ENCODE measurements at places on chromosomes 5 and 9.
A peak's percentile ranks its signal among the peaks of the same experiment; 100 is the strongest.

DNA sequence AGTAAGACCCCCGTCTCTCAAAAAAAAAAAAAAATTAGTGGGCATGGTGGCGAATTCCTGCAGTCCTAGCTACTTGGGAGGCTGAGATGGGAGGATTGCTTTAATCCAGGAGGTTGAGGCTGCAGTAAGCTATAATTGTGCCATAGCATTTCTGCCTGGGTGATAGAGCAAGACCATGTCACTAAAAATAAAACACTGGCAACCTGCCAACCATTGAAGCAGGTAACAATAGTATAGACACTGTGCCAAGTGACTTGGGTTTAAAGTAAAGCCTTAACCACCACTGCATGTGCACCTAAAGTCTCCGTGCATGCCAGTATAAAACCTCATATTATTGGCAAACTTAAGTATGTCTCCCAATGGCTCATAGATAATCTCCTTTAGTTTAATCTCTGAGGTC lies 3.4 kb upstream of the APBA1 start:
- no peak for DNase-seq

- peak; percentile 41 for DNase-seq
Measured at GRCh38 chr5:158658446-158659230, 441.1 kb downstream of the EBF1 start.

DNA sequence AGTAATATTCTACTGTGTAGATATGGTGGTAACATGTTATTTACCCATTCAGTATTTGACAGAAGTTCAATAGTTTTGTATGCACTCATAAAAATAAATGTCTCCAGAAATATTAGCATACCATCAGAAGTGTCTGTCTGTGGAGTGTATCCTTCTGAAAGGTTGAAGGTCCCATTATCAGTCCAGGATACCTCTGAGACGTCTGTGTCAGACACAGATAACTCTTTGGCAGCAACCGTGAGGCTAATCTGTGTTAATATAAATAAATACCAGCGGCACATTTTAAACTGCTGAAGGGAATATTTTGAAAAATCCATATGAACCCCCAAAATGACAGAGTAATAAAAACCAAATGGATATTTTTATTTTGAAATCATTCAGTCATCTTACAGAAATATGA lies 11.9 kb upstream of the ZNF622 start:
- no peak for DNase-seq

DNA sequence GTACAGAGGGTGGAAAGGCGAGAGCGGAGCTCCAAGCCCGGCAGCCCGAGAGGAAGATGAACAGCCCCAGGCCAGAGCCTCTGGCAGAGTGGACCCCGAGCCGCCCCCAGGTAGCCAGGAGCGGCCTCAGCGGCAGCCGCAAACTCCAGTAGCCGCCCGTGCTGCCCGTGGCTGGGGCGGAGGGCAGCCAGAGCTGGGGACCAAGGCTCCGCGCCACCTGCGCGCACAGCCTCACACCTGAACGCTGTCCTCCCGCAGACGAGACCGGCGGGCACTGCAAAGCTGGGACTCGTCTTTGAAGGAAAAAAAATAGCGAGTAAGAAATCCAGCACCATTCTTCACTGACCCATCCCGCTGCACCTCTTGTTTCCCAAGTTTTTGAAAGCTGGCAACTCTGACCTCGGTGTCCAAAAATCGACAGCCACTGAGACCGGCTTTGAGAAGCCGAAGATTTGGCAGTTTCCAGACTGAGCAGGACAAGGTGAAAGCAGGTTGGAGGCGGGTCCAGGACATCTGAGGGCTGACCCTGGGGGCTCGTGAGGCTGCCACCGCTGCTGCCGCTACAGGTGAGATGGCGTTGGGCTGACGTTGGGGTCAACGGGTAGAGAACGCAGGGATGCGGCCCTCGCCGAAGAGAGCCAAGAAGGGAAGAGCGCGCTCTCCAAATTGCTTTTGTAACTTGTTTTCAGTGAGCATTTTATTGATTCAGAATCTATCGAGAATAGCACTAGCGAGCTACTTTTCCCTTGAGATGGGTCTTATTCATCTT lies at the start of gene PTGER4:
Gene PTGER4, plus strand, starts transcription at position 3 of the 769 bp plus-strand sequence. CDS start 1,079 bp downstream, outside the sequence.
- peak; percentile 44 for DNase-seq

GRCh38 chr9:129607027-129607387 lies 13.9 kb downstream of the C9orf50 start:
- DNase-seq: no peak

DNA sequence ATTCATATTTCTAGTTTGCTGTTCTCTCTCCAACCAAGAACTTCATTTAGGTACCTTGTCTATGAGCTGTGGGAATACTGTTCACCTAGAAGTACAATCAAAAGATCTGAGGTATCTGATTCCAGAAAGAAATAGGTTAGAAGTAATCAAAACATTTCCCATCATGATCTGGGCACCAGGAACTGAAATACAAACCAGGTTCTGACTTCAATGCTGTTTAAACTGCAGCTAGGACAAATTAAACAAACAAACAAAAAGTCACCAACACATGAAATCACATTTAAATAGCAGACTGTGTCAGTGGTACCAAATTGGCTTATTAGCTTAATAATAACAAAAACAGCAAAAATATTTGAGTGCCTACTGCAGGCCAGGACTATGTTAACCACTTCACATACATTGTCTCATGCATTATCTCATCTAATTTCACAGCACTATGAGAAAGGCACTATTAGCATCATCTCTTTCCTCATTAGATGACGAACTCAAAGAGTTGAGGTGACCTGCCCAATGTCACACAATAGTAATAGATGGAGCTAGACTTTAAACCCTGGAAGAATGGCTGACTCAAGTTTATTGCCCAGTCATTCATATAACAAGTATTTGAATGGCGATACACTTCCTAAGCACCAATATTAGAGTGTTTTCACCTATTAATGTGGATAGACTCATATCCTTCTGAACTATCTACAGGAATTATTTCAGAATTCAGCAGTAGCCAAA lies 14.5 kb downstream of the PLPP1 start:
- no peak for DNase-seq

DNA sequence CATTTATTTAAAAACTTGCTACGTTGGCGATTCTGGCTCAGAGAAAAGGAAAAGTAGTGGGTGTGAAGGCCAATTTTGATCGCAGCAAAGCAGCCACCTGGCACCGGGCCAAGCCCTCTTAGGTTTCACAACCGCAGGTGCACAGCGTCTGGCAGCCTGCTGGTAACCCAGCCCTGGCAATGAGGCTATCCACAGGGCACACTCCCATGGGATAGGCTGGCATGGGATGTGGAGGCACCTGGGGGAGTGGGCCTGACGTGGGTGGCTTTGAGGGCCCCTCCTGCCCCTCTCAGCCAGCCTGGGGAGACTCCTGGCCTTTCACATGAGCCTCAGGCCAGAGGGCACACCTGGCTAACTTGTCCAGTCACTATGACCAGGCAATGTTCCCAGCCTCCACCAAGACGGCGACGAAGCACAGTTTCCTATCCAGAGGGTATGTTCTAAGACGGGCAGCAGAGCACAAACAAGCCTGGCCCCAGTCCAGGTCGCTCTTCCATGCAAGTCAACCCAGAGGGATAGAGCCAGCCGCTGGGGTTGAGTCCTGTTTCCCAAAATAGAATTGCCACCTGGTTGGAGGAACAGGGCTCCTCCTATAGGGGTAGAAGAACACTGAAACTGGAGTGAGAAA lies 19.0 kb downstream of the CMBL start:
- DNase-seq: no peak

DNA sequence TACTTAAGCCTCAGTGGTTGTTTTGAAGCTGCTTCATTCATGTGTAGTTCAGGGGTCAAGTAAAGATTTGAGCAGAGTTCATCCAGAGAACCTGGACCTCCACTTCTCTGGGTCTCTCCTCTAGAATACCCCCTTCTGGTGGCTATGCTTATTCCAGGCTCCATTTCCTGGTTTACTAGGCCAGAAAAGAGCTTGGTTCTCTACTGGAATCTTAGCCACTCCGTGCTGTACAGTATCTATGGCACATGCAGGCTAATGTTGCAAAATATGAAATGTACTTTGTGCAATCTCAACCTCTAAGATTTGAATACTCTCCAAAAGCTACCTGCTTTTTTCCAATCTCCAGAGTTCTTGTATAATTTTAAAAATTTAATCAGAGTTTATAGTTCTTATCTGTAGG lies 17.4 kb upstream of the ZCCHC9 start:
- no peak for DNase-seq

GRCh38 chr5:160458806-160459800 lies 37.4 kb downstream of the PTTG1 start:
- no peak for DNase-seq

DNA sequence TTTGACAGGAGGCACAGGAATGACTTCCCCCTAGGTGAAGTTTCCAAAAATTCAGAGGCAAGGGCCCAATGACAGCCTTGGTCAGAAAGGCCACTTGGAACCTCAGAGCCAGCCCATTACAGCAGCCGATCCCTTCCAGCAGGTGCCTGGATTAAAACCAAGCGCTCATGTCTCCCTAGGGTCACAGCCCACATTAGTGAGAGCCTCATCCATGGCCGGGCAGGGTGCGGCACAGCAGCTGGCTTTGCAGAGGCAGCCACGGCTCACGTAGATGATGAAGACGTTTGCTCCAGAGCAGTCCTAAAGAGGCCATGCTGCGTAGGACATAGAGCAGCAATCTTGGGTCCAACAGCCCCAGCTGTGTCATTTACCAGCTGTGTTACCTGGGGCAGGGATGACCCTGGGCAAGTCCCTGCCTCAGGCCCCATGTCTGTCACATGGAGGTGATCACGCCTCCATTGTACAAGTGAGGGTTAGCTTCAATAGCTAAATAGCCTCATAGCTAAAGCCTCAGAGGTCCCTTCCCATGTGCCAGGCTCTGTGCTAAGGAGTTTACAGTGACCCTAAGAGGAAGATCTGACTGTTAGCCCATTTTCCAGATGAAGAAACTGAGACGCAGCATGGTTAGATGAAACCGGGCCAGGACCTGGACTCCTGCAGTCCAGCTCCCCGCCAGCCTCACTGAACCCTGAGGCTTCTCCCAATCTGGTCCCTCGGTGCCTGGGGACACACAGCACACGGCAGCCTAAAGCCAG lies 39.2 kb downstream of the NEK6 start:
- DNase-seq: no peak

DNA sequence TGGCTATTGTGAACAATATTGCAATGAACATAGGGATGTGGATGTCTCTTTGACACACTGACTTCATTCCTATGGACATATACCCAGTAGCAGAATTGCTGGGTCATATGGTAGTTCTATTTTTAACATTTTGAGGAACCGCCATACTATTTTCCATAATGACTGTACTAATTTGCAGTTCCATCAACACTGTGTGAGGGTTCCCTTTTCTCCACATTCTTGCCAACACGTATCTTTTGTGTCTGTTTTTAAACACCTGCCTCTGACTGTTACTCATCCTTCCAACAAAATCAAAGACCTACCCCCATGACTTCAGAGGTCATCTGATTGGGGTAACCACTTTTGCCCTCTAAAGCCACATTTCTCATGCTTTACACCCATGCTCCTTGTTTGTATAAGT lies 133.5 kb downstream of the MED27 start:
- DNase-seq: no peak

- peak; percentile 13 for DNase-seq
Measured at GRCh38 chr5:493119-493701, 31.0 kb downstream of the SLC9A3 start.

DNA sequence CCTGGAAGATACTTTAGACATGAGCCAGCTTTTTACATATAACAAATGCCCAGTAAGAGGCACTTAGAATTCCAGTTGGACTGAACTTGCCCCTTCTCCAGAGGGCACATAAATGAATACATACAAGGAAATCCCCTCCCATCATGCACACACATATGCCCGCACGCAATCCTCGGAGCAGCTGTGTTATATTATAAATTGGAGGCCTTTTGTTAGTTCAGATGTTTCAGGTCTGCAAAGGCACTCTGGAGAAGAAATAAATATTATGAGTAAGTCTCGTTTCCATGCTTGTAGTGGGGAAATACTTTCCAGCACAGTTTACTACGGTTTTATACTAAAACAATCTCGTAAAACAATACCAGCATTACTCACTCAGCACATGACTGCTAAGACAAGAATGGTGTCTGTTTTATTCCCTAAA lies 17.6 kb upstream of the MUSK start:
- peak; percentile 97 for DNase-seq

GRCh38 chr5:97047076-97047475 lies 95.3 kb downstream of the LIX1 start:
- DNase-seq: no peak

DNA sequence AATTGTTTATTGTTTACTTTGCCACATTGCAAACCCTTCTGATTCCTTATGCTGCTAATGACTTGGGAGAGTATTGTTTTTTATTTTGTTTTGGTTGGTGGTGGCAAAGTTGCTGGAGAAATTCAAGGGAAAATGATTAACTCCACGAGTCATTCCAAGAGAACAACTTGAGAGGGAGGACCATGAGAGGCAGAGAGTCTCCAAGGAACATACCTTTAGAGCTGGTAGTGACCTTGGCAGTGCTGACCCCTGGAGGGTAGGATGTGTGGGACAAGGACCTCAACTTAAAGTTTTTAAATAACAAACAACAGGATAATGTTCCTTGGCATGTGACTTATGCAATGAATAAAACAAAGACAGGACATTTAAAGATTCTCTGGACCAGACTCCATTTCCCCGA lies 139.7 kb downstream of the LRRC70 start:
- no peak for DNase-seq

DNA sequence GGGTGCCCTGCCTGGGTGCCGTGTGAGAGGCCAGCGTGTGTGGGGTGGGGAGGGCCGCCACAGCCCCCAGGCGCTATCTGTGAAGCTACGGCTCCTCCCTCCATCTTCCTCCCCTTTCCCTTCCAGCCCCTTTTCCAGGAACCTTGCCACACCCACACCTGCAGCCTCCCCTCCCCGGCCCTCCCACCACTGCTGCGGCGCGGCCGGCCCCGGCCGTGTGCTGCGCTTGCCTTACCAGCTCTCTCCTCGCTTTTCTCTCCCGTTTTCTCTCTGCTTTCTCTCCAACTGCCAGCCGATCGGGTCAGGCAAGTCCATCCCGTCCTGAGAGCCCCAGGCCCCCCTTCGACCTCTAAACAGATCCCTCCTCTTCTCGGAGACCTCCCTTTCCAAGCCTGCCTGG lies 21.4 kb downstream of the GOLGA2 start:
- no peak for DNase-seq

DNA sequence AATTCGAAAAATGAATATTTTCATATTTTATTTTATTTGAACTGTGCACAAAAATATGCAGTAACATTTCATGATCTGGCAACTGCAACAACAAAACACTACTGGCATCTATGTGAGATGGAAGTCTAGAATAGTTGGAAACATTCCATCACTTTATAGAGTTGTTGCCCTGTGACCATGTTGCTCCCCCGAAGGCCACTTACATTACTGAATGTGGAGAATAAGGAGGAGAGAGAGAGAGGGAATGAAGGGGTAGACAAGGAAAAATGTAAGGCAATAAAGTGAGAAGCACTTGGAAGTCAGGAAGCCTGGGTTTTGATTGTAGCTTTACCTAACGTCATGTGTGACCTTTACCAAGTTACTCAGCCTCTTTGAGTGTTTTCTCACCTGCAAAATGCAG lies 437.2 kb upstream of the EDIL3 start:
- DNase-seq: no peak

DNA sequence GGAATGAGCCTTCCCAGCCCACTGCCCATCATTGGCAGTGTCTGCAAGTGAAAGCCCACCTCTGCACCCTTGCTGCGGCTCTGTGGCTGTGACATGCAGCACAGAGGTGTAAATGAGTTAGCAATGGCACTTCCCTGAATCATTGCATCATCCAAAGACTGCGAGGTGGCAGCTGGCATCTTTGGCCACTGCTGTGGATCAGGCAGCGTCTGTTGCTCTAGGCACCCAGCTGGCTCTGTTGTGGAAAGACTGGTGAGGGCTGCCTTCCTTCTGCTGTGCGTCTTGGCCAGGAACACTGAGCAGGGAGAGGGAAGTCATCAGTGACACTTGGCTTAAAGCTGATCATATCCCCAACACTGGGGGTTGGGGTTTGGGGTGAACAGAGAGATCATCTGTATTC lies 64.5 kb downstream of the MFAP3 start:
- no peak for DNase-seq

GRCh38 chr5:136080483-136081216 lies 51.9 kb downstream of the TGFBI start:
- DNase-seq: peak; percentile 97
